ENCODE measurements at places on chromosomes 2 and 18.

GRCh38 chr2:135890835-135891234 lies 14.6 kb upstream of the MCM6 start:
- no peak for DNase-seq

DNA sequence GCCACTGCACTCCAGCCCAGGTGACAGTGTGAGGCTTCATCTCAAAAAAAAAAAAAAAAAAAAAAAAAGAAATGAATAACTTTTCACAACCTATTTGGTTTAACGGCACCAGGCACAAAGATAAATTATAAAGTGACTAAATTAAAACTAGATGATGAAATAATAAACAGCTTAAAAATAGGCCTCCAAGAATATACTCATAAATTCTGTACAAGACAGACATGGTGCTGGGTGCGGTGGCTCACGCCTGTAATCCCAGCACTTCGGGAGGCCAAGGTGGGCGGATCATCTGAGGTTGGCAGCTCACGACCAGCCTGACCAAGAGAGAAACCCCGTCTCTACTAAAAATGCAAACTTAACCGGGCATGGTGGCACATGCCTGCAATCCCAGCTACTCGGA lies 19.7 kb downstream of the USP34 start:
- DNase-seq, result no peak

DNA sequence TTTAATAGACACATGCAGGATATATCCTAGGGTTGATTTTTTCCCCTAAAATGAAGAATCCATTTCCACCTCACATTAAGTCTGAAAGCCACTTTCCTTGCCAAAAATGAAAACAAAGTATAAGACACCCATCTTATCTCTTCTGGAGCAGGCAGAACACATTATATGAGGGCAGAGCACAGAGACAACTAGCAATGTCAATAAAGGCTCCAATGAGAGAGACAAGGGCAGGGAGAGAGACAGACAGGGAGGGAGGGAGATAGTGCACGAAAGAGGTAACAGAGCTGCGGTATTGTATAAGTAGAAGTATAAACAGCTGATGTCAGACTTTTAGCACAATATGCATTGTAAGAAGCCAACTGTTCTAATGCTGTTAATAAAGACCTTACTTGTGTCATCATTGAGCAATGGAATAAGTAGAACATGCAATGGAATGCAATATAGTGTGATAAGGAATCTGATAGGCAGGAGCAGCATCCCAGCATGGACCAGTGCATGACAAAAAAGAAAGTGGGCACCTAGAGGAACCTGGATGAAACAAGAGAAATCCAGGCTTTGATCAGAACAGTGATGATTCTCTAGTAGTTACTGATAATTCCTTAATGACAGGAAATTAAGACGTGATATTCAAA lies 150.6 kb upstream of the TCF4 start:
- no peak for DNase-seq

DNA sequence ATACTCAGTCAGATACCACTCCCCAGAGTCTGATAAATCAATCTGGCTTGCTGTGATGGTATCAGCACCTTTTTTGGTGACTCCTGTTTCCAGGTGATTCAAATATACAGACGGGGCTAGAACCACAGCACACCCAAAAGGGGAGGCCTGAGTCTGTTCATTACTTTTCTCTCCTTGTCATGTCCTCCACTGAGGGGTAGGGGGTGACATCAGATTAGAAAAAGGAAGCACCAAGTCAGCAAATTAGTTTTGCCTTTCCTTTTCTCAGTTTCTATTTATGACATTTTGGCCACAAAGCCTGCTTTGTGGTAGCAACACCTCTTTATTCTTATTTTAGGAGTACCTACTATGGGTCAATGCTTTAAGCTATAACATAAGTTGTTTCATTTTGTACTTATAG lies 127.4 kb downstream of the CCDC102B start:
- DNase-seq, result no peak

GRCh38 chr18:63131959-63132818 lies 187.4 kb downstream of the BCL2 start:
- no peak for DNase-seq

DNA sequence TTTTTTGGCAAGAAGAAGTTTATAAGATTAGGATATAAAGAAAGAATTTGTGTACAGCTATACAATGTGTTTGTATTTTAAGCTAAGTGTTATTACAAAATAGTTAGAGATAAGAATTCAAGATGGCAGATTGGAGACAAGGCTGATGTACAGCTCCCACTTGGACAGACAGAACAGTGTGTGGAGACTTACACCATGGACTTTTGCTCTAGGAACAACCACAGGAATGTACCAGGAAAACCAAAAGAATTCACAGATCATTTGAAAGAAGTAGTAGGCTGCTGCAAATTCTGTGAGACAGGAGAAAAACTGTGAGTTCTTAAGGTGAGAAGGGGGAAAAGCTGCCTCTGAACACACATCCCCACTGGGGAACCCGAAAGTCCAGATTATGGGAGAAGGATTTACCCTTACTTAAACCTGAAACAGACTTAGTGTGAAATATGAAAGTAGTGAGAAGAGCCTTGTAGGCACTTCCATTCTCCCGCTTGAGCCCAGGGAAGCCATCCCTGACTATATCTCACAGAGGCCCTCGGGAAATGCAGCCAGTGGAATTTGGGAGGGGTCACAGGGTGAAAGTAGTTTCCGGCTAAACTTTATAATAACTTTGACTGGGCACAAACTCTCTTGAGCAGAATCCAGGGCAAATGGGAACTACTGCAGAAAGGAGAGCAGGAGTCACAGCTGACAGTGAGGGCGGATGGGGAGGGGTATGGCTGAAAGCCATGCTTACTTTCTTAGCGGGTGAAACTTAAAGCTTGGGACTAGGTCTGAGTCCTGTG lies 11.6 kb upstream of the RPRD1A start:
- DNase-seq, result no peak

DNA sequence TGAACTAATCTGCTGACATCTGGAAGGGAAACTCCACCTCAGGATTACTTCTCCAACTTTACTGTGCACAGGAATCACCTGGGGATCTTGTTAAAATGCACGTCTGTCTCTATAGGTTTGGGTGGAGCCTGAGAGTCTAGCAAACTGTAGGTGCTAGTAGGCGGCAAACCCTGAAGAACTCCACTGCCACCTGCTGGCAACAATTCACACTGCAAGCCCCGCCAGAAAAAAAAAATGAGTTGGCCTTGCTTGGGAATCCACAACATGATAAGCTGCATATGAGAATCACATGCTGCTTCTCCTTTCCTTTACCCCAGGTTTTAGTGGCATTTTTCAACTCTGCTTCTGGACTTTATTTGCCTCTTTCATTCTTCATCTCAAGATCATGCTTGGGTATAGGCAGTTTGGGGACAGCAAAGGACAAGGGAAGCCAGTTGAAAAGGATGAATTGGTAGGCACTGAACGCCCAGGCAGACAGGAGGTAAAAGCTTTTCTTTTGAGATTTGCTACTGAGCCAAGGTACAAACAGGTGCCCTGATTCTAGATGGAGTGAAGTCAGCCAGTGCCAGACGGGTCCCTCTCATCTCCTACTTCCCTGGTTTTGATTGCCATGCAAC lies 88.8 kb downstream of the VIT start:
- DNase-seq, result no peak

- DNase-seq, result no peak
Observed at GRCh38 chr2:159199761-159200465, 86.6 kb downstream of the WDSUB1 start.

DNA sequence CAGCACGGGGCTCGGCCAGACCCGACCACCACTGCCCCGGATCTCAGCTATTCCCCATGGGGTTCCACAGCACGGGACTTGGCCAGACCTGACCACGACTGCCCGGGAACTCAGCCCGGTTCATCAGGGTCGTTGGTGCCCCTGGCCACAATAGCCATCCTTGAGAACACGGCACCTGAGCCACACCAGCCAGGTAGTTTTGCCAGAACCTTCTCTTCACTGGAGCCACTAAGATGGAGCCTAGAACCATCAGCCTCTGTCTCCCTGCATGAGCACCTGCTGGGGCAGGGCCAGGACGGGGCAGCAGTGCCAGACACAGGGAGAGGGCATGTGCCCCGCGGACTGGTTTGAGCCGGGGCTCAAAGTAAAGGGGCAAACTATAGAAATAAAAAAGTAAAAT lies 11.4 kb upstream of the KCNG2 start:
- DNase-seq, result no peak

DNA sequence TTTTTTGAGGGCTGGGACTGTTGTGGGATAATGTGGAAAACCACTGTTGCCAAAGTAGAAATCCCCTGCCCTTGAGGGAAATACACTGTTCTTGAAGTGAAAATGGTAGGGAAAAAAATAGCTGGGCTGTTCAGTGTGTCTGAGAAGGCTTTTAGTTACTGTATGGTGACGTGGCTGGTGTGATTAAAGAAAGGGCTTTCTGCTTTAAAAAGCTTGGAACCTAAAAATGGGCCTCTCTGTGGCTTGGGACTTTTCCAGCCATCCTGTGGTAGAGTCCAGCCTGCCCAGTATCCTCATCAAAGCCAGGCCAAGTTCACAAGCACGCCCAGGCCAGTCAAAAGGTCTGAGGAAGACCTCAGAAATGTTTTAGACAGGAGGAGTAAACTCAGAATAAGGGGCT lies 6.8 kb downstream of the MGAT5 start:
- no peak for DNase-seq

- DNase-seq, result no peak
Observed at GRCh38 chr18:73976433-73976832, 171.2 kb downstream of the FBXO15 start.

DNA sequence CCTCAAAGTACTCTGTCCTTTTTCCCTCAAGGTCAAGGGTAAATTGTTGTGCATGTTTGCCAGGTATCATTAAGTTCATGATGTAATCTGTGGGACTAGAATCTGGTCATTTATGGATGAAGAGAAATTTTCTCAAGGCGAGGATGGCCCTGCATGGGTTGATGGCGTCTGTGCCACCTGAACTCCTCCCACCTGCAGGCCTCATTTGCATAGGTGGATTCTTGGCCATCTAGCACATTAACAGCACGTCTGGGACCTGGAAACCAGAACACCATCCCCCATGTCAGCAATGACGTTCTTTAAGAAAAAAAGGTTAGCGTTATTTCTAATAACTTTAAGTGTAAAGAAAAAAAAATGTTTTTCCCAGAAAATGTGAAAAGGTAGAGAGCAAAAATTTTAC lies 145.8 kb downstream of the ESCO1 start:
- no peak for DNase-seq

DNA sequence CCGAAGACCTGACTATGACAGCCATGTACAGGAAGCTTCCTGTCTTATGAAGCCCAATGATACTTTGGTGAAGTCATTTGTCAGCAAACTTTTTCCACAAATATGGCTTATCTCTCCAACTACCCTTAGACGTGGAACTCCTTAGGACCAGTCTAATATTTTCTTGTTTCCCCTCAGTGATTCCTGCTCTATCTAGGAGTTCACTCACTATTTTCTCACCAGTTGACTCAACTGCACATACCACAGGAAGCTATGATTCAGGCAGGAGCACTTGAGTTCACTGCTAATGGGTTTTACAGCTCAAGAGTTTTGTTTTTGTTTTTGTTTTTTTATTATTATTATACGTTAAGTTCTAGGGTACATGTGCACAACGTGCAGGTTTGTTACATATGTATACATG lies 109.3 kb downstream of the ANTXR1 start:
- DNase-seq, result no peak

DNA sequence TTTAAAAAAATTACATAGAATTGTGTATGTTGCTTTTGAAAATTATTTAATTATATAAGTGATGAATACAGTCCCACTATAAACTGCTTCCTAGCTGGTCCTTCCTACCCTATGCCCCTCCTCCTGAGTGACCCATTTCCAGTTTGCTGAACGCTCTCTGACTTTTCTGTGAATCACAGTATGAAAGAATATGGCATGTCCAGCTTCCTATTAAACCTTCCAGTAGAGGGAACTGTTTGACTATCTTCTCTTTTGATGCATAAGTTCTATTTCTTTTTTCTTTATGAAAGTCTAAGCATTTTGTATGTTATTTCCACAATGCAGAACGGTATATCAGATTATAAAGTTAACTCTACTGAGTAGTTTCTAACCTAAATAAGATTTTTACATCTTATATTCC lies 41.3 kb downstream of the PSMG2 start:
- no peak for DNase-seq

- no peak for DNase-seq
Observed at GRCh38 chr18:35616664-35617423, 35.3 kb downstream of the GALNT1 start.

DNA sequence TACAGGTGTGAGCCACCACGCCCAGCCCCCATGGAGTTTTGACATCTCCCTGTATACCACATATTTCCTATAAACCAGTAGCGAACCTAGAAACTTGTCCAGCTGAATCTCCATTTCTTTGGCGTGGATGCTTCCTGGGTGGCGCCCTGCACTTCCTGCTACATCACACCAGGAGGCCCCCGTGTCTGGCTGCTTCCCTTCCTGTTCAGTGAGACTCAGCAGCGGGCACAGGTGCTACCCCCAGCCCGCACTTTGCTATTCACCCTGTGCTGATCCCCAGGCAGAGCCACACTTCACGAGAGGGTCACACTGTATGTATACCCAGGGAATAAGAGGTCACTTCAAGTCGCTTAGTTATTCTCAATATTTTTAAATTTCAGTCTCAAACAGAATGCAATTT lies 35.0 kb downstream of the CYP27C1 start:
- DNase-seq, result no peak

- DNase-seq, result no peak
Observed at GRCh38 chr2:174603280-174603679, 5.7 kb upstream of the WIPF1 start.
